ENCODE measurements at places on chromosomes 3 and 15. TPM values are rescaled to one million over a fixed set of nuclear protein-coding genes. Genes with fewer than 3 reads are reported as not detected.
A peak's percentile ranks its signal among the peaks of the same experiment; 100 is the strongest.

MAP1A gene
- 0.68 TPM for total RNA-seq

VWA5B2 gene
- not detected for total RNA-seq

- DNase-seq = no peak
Observed at GRCh38 chr3:44802011-44802410, 40.4 kb downstream of the KIF15 start.

DNA sequence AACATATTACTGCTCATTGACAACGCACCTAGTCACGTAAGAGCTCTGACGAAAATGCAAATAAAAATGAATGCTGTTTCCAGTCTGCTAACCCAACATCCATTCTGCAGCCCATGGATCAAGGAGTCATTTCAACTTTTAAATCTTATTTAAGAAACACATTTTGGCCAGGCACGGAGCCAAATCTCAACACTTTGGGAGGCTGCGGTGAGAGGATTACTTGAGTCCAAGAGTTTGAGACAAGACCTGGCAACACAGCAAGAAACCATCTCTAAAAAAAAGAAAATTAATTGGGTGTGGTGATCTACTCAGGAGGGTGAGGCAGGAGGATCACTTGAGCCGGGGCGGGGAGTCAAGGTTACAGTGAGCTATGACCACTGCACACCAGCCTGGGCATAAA lies 22.4 kb upstream of the TM4SF19 start:
- no peak for DNase-seq

- peak; percentile 22 for DNase-seq
Observed at GRCh38 chr3:194640829-194641228, 7.6 kb upstream of the TMEM44 start.

GRCh38 chr3:190564175-190564574 lies 50.3 kb downstream of the IL1RAP start:
- no peak for DNase-seq

GRCh38 chr3:78845605-78846004 lies 922.2 kb downstream of the ROBO1 start:
- DNase-seq = no peak

All from activated naive CD8-positive, alpha-beta T cell treated with anti-CD3 and anti-CD28 coated beads for 36 hours (primary cell).